ENCODE measurements at places on chromosomes 11 and 22.
A peak's percentile ranks its signal among the peaks of the same experiment; 100 is the strongest.

DNA sequence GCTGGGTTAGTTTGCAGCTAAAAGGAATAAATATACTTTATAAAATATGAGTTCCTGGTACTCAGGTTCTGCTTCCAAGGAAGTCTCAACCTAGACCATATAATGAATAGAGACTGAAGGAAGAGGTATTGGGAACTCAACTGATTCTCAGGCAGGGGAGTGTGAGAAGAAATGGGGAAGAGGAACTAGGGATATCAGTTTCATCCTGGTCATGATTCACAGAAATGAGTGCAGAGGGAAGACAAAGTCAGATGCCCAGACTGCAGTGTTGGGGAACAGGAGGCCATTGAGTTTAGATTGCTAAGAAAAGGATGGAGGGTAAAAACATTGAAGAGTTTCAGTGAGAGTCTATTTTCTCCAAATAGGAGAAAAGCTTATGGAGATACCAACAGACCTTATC lies 28.8 kb downstream of the PLAAT5 start:
- DNase-seq: no peak

GRCh38 chr11:114847306-114847975 lies 169.1 kb downstream of the NXPE2 start:
- DNase-seq: no peak

DNA sequence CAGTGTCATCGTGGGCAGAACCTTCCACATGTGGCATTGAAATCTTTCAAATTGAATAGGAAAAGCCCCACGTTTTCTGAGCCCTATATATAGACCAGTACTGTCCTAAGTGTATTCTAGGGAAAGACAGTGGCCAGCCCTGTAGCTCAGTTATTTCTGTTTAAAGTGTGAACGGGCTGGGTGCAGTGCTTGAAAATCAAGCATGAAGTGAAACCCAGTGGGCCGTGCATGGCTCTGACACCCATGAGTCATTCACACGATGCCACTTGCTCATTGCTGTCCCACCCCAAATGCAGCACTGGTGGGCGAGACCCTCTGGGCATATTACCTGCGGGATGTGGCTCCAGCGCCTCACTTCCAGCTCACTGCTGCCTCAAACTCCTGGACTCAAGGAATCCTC lies 29.8 kb upstream of the CCDC188 start:
- DNase-seq: no peak

- DNase-seq: no peak
Measured at GRCh38 chr22:31628362-31628761, 33.7 kb downstream of the PISD start.

DNA sequence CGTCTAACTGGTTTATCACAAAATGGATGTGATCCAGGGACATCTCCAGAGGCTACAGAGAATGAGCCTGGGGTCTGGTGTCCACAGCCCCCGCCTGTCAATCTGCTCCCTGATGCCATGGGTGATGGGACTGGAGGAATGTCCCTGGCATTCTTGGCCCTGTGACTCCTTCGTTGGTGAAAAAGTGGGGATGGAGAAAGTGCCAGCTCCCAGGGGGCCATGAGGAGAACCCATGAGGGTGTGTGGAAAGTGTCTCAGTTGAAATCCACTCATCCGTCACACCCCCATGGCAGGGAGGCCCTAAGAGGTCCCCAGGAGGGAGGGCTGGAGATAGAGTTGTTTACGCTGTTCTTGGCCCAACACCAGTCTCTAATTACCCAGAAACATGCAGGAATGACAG lies 322.0 kb downstream of the CTTN start:
- DNase-seq: no peak

- DNase-seq: peak; percentile 30
Measured at GRCh38 chr11:65390099-65390941, 3.9 kb downstream of the FRMD8 start.

- no peak for DNase-seq
Measured at GRCh38 chr11:67615728-67616430, 9.1 kb downstream of the NDUFV1 start.

DNA sequence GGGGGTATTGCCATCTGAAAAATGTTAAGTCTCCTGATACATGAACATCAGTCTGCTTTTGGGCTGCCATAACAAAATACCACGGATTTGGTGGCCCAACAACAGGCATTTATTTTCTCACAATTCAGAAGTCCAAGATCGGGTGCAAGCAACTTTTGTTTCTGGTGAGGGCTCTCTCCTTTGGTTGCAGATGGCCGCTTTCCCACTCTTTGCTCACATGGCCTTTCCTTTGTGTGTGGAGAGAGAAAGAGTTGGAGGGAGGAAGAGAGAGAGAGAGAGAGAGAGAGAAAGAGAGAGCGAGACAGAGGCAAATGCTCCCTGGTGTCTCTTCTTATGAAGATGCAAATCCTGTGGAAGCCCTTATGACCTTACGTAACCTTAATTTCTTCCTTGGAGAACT lies 2.5 kb upstream of the KRTAP5-2 start:
- DNase-seq: no peak

DNA sequence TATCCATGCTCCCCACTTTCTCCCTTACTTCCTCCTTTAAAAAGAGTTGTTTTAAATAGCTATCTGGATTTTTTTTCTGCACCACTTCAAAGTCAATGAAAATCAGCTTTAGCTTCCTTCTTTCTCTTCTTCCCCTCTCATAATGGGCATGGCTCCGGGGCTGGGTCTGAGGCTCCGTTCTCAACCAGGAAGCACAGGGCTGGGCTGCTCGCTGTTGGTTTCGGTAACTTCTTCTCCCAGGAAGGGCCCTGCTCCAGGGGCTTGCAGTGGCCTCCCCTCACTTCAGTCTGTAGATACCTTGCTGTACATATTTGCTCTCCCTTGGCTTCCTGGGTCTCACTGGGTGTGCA lies 23.8 kb downstream of the MICAL2 start:
- DNase-seq: no peak

DNA sequence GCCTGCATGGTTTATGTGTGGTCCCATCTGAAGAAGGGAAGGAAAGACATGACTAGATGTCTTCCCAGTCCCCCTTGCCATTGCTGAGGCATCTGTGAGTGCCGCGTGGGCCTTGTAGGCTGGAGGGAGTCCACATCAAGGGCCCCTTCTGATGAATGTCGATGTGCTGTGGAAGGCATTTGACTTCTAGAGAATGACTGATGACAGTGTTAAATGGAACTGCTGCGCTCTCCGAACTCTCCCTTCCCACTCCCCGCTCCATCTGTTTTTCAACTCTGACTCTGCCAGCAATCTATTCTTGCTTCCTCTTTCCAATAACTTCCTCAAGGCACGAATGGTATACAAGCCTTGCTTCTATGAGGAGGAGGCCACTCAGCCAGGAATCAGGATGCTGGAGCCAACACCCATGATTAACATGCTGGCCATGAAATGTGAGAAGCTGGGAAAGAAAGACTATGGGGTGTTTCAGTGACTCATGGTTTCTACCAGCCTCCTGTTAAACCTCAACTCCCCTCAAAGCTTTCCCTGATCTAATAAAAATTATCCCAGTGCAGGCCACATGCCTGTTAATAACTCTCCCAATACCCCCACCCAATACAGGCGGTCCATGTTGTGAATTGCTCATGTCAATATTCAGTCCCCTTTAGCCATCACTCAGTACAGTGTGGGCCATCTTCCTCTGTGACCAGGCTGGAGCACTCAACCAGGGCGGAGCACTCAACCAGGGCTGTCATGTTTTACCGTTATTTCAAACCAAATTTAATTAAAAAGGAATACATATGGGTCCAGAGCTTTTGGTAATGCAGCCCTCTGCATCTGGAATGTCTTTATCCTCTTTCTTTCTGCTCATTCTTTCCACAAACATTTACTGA lies 46.4 kb upstream of the TBCEL start:
- no peak for DNase-seq

GRCh38 chr22:38981005-38981991 lies 849 bp upstream of the APOBEC3B start:
- DNase-seq: no peak

GRCh38 chr11:57085611-57086010 lies 96.1 kb upstream of the LRRC55 start:
- DNase-seq: no peak

DNA sequence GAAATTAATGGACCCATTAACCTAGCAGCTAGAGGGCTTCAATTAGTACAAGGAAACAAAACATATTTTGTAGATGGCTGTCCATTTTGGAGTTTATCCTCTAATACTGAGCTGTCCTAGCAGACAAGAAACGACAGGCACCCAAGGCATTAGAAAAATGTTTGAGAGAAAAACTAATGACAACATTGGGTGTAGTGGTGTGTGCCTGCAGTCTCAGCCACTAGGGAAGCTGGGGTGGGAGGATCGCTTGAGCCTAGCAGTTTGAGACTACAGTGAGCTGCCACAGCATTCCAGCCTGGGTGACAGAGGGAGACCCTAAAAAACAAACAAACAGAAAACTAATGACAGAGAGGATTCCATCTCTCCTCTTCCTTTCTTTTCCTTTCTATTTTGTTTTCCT lies 1.5 kb downstream of the A4GALT start:
- DNase-seq: no peak

- no peak for DNase-seq
Measured at GRCh38 chr11:120386318-120386717, 50.1 kb downstream of the ARHGEF12 start.

GRCh38 chr11:91046261-91046660 lies 823.4 kb upstream of the CHORDC1 start:
- DNase-seq: no peak

GRCh38 chr11:119612814-119613213 lies 116.2 kb downstream of the NECTIN1 start:
- DNase-seq: no peak

DNA sequence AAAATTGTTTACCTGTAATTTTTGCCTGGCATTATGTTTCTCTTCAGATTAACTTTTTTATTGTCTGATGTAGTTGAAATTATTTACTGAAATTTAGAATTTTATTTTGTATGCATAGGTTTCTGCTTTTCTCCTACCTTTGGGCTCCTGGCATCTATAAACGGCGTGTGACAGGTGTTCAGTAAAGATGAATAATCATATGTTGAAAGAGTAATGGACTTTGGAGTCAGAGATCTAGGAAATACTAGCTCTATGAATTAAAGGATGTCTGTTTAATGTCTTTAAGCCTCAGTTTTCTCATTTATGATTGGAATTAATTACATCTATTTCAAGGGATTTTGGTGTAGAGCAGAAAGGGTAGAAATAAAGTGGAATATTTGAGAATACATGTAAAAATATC lies 7.2 kb upstream of the ANGPTL5 start:
- no peak for DNase-seq

GRCh38 chr22:27080863-27081262 lies 423.5 kb downstream of the MIAT start:
- DNase-seq: no peak

DNA sequence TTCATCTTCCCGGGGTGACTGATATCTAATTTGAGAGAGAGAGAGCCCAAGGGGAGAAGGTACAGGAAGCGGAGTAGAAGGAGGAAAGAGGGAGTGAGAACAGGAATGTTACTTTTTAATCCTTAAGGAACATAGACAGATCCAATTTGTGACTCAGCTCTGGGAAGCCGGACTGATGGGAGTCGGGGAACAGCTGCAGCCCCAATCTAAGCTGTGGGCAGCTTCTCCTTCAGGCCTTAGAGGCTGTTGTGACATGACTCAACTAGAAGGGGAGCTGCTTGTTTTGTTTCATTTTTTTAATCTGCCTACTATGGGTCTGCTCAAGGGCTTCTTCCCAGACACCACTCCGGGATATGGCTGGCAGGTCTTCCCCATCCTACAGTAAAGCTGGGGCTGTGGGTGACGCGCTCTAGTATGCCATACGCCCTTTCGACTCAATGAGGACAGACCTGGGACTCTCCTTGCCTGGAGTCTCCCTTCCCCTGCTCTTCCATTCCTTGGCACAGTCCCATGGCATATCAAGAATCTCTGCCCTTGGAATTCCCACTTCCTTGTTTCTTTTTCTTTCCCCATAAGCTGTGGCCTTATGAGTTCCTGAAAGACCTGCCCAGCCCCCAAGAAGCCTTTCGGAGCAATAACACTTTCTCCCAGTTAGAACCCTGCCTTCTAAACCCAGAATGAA lies 103.3 kb upstream of the AKIP1 start:
- DNase-seq: no peak

DNA sequence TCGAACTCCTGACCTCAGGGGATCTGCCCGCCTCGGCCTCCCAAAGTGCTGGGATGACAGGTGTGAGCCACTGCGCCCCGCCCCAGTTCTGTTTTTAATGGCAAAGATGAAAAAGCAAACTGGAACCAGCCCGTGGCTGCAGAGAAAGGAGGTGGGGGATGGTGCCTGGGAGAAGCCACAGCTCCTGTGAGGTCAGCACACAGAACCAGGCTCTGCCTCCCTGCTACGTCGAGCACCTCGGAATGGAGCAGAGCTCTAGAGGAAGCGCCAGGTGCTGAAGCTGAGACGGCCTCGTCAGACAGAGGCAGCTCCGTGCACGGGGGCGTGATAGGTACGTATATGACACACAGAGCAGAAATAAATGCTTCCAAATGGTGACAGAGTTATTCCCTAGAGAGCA lies 8.5 kb downstream of the DRD4 start:
- DNase-seq: no peak

- no peak for DNase-seq
Measured at GRCh38 chr22:38066381-38067027, 9.3 kb downstream of the PICK1 start.

DNA sequence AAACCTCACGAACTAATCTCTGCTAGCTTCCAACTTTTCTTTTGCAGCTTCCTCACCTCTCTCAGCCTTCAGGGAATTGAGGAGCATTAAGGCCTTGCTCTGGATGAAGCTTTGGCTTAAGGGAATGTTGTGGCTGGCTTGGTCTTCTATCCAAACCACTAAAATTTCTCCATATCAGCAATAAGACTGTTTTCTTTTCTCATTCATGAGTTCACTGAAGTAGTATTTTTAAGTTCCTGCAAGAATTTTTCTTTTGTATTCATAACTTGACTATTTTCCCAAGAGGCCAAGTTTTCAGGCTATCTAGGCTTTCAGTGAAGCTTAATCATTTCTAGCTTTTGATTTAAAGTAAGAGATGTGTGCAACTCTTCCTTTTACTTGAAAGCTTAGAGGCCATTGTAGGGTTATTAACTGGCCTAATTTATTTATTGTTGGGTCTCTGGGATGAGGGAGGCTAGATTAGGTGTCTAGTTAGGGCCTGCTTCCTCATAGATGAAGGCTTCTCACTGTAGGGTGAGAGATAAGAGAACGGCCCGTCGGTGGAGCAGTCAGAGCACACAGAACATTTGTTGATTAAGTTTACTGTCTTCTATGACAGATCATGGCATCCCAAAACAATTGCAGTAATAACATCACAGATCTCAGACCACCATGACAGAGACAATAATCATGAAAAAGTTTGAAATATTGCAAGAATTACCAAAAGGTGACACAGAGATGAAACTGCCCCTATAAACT lies 33.2 kb downstream of the CSF2RB start:
- no peak for DNase-seq

GRCh38 chr11:96342014-96342960 lies 708 bp downstream of the MAML2 start:
- no peak for DNase-seq

- no peak for DNase-seq
Measured at GRCh38 chr11:93737904-93738612, 3.2 kb downstream of the TAF1D start.

All from neural crest cell (in vitro differentiated cells).